ENCODE measurements at places on chromosomes 4 and X. TPM values are rescaled to one million over a fixed set of nuclear protein-coding genes. Genes with fewer than 3 reads are reported as not detected.

- DNase-seq: no peak
These were observed 120.4 kb upstream of the STS start for GRCh38 chrX:7027071-7027470.

- DNase-seq: peak; percentile 7
These were observed 440.9 kb downstream of the MID1IP1 start for GRCh38 chrX:39242187-39242586.

DNA sequence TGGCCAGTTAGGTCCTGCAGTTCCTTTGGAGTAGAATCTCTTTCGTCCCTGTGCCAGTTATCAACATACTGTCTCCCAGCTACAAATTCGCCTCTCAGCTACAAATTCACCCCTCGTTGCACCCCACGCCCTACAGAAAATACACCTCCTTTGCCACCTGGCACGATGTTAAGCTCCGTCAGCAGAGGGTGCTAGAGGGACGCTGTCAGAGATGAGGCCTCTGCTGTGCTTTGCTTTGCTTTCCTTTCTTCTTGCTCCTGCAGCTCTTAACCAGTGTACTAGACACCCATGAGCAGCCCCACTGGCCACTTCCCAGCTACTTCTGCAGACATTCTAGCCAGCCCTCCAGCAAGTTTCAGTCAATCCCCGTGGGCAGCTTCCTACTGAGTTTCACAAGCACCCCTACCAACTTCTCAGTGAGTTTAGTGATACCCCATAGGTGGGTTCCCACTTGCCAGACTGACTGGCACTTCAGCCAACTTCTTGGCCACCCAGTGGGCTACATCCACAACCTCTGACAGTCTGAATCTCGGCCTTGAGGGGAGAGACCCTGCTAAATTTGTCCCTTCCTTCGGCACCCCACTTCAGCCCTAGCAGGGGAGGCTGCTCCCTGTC, 21.8 kb downstream of the HAUS3 start:
- peak; percentile 78 for DNase-seq

- DNase-seq: no peak
These were observed 141.1 kb upstream of the ZXDA start for GRCh38 chrX:58051346-58051745.

DNA sequence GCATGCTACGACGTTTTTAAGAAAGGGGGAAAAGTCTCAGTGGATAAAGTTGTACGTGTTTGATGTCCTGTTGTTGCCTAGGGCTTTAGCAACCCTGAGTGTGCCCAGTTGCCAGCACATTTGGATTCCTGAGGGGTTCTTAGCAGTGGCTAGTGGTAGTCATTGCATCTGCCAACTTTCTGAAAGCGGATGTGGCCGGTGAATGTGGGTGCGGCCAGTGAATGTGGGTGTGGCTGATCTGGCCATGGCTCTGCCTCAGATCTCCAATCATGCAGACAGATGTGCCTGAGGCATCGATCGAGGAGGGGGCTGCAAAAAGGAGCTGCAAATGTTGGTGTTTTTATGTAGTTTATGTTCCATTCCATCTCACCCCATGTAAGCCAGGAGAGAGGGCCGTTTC, 41.5 kb upstream of the FAT1 start:
- DNase-seq: no peak

- DNase-seq: no peak
These were observed 161.2 kb upstream of the TAPT1 start for GRCh38 chr4:16387448-16387847.

GRCh38 chrX:41348551-41348950, 14.6 kb downstream of the DDX3X start:
- no peak for DNase-seq

- no peak for DNase-seq
These were observed 176.9 kb upstream of the HS3ST1 start for GRCh38 chr4:11605597-11605996.

The PRSS12 gene
- total RNA-seq: not detected

The SRPX gene
- total RNA-seq: not detected

The MAGEB1 gene
- not detected for total RNA-seq

The CNGA1 gene
- total RNA-seq: not detected

The HHIP gene
- not detected for total RNA-seq

The ASB12 gene
- total RNA-seq: not detected

The CBR4 gene
- 24.5 TPM for total RNA-seq

The AKAP4 gene
- total RNA-seq: not detected

Data from naive thymus-derived CD4-positive, alpha-beta T cell (primary cell).